Esophagus muscularis mucosa (tissue), 4 donors: ENCODE measurements at places on chromosomes 2 and 18. TPM values are rescaled to one million over a fixed set of nuclear protein-coding genes. Genes with fewer than 3 reads are reported as not detected.
A peak's percentile ranks its signal among the peaks of the same experiment; 100 is the strongest.

- peaks cover 94% of the 10 kb centered on the region for H3K27me3 ChIP-seq
- peaks cover 11% of the 10 kb centered on the region for H3K4me1 ChIP-seq
- peak overlapping the region; percentile 66 for H3K27ac ChIP-seq
- H3K4me3 ChIP-seq: peak overlapping the region; percentile 63
Observed at GRCh38 chr2:176638167-176639015, 369.1 kb downstream of the MTX2 start.

DNA sequence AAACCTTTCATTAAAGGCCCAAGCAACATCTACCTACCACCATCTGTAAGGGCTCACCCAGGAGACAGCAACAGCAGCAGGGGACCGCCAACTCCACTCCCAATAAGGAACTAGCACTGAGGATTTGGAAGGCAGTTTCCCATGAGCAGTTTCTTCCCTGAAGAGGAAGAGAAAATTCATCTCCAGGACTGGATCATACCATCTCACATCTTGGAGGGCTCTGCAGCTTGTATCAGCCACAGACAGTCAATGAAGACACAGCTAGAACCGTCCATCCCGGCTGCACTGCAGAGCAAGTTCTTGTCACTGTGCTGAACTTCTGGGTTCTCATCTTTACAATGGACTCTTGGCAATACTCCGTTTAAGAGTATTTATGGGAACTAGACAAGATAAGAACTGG is 2.8 kb upstream of the GYPC start:
- no peaks in the 10 kb centered on the region for H3K27me3 ChIP-seq
- no peaks in the 10 kb centered on the region for H3K36me3 ChIP-seq
- no peak overlapping the region for H3K27ac ChIP-seq
- DNase-seq: peak; percentile 86
- peaks cover 27% of the 10 kb centered on the region for H3K4me1 ChIP-seq

- peaks cover 6% of the 10 kb centered on the region for H3K4me1 ChIP-seq
- H3K27me3 ChIP-seq: no peaks in the 10 kb centered on the region
- no peak for DNase-seq
Observed at GRCh38 chr2:188610827-188611226, 319.2 kb downstream of the GULP1 start.

GRCh38 chr2:19576411-19576810 is 218.0 kb upstream of the OSR1 start:
- DNase-seq: no peak
- no peaks in the 10 kb centered on the region for H3K27me3 ChIP-seq
- no peak overlapping the region for H3K4me3 ChIP-seq
- no peaks in the 10 kb centered on the region for H3K36me3 ChIP-seq
- peaks cover 27% of the 10 kb centered on the region for H3K4me1 ChIP-seq

DNA sequence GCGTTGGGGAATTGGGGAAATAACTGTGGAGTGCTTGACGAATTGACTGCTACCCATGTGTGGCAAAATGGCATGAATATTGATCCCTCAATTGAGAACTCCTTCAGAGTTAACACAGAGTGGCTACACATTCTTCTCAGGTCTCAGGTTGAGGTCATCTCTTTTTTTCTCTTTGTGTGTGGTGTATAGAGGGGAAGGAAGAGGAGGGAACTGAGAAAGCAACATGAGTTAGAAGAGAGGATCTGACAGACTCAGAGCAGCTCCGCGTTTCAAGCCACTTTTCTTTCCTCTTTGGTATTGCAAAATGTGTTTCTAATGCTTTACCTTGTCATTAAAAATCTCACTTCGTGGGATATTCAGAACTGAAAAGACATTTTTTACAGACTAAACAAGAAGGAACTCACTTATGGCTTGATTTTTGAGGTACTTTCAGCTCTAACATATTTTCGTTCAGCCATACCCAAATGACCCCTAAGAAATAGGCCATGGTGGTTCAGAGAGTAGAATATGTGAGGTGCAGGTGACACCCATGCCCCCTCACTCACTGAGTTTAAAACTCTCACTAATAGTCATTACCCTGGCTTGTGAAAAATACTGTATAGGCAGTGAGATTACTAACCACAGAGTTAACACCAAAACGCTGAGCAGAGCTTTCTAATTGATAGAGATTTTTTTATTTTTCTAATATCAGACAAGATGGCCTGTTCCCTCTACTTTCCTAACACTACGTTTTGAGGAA is 22.5 kb downstream of the STAT4 start:
- no peak for DNase-seq
- no peaks in the 10 kb centered on the region for H3K27me3 ChIP-seq
- H3K27ac ChIP-seq: no peak overlapping the region
- H3K36me3 ChIP-seq: no peaks in the 10 kb centered on the region

GRCh38 chr2:68519236-68519635 is 51.9 kb downstream of the APLF start:
- no peak overlapping the region for H3K4me3 ChIP-seq
- H3K27me3 ChIP-seq: no peaks in the 10 kb centered on the region
- no peaks in the 10 kb centered on the region for H3K4me1 ChIP-seq
- DNase-seq: no peak

GRCh38 chr18:64972545-64972944 is 778.3 kb upstream of the CDH7 start:
- H3K27me3 ChIP-seq: no peaks in the 10 kb centered on the region
- DNase-seq: no peak
- no peaks in the 10 kb centered on the region for H3K4me1 ChIP-seq
- no peaks in the 10 kb centered on the region for H3K36me3 ChIP-seq
- H3K27ac ChIP-seq: no peak overlapping the region
- H3K4me3 ChIP-seq: no peak overlapping the region

NYAP2 gene
- not detected for total RNA-seq

LIPG gene
- total RNA-seq: 1.3 TPM

GRCh38 chr2:73994178-73994831 is 9.6 kb downstream of the TET3 start:
- no peak for DNase-seq
- no peak overlapping the region for H3K4me3 ChIP-seq
- no peaks in the 10 kb centered on the region for H3K27me3 ChIP-seq
- H3K36me3 ChIP-seq: no peaks in the 10 kb centered on the region
- no peak overlapping the region for H3K27ac ChIP-seq

DNA sequence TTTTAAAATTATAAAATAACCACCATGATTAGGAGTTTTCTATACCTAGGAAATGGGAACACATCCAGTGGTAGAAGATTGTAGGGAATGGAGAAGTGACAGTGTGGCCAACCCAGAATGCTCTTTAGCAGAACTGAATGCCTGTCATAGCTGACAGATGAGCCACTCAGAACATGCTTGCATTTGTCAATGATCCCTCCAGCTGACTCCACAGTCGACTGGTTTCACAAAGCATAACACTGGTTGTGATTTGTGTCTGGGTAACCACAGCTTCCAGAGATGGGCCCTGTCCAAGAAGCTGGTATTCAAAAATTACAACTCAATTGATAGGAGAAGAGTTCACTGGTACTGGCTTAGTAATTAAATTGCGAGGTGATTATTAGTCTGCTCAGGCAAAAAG is 9.0 kb upstream of the CTIF start:
- H3K4me3 ChIP-seq: no peak overlapping the region
- no peaks in the 10 kb centered on the region for H3K27me3 ChIP-seq
- no peaks in the 10 kb centered on the region for H3K36me3 ChIP-seq
- no peak overlapping the region for H3K27ac ChIP-seq
- no peak for DNase-seq

GRCh38 chr18:58955001-58955400 is 90.3 kb downstream of the ZNF532 start:
- H3K27me3 ChIP-seq: no peaks in the 10 kb centered on the region
- peaks cover 5% of the 10 kb centered on the region for H3K36me3 ChIP-seq
- H3K4me3 ChIP-seq: no peak overlapping the region
- no peak overlapping the region for H3K27ac ChIP-seq
- no peak for DNase-seq
- peaks cover 6% of the 10 kb centered on the region for H3K4me1 ChIP-seq

DNA sequence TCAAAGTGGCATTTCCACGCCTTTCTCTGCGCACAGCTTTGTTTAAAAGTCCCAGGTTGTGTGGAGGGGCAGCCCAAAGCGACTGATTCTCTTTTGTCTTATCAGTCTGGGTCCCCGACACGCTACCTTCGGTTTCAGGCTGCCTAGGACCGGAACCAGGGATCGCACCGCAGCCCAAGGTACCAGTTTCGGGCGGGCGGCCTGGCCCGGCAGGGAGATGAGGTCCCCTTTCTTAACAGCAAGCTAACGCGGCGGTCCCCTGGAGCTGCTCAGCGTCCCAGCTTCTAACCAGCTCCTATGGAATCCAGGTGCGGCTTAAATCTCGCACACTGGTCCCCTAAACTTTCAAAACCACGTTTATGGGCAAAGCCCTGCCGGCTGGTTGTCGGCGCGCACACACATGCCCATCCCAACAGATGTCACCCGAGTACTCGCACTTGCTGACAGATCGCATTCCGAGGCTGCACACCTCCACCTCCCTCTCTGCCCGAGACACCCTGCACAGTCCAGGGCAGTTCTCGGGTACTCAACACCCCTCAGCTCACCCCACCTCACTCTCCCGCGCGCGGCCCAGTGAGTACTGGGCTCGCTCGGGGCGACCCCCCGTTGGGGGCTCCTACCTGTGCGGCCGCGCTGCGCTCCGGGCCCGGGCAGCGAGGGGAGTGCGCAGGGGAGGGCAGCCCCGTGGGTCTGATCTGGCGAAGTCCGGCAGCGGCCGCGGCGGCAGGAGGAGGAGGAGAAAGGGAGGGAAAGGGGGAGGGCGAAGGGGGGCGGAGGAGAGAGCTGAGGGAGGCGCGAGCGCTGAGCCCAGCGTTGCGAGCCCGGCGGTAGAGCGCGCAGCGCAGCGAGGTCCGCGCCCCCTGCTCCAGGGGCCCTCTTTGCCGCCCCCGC is at the start of gene EFEMP1:
Gene EFEMP1 (minus strand): TSS at position 692 of the 891 bp plus-strand sequence. CDS start 1,342 bp downstream, outside the sequence.
- no peaks in the 10 kb centered on the region for H3K4me1 ChIP-seq
- peak within 1 kb of the TSS; percentile 56 for H3K4me3 ChIP-seq
- DNase-seq: no peak
- peaks cover 6% of the 10 kb centered on the region for H3K27me3 ChIP-seq
- peak within 1 kb of the TSS; percentile 64 for H3K27ac ChIP-seq

- DNase-seq: peak; percentile 37
- no peak overlapping the region for H3K4me3 ChIP-seq
Observed at GRCh38 chr18:22433956-22434355, 16.2 kb upstream of the CTAGE1 start.

DNA sequence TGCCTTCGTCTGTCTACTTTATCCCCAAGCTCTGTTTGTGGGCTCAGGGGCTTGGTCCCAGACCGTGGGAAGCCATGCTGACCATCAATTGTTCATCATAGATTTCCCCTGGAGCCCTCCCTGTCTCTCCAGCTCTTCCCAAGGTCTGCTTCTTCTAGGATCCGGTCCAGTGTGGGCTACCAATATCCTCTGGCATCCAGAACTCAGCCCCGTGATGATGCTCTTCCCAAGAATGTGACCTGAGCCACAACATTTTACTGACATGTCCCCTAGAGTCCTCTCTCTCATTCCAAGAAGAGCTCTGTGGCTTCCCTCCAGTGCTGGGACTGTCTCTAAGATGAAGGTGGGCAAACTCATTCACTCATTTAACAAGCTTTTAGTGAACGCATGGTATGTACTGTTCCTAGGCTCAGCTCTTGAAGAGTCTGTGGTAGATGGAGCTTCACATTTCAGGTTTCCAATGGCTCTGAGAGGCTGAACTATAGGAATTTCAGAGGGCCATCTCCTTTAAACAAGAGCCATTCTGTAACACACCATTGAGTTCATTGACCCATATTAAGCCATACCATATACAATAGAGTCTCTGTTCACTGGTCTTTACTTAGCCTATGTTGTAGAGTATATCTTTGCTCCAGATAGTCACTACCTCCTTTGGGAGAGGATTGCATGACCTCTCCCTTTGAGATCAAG is 142.0 kb upstream of the APCDD1 start:
- H3K36me3 ChIP-seq: no peaks in the 10 kb centered on the region
- no peaks in the 10 kb centered on the region for H3K27me3 ChIP-seq
- no peak overlapping the region for H3K27ac ChIP-seq
- no peak for DNase-seq
- H3K4me3 ChIP-seq: no peak overlapping the region
- H3K4me1 ChIP-seq: no peaks in the 10 kb centered on the region

- H3K27ac ChIP-seq: no peak overlapping the region
- H3K4me1 ChIP-seq: no peaks in the 10 kb centered on the region
- no peaks in the 10 kb centered on the region for H3K27me3 ChIP-seq
Observed at GRCh38 chr2:64179582-64180321, 35.5 kb upstream of the PELI1 start.

DNA sequence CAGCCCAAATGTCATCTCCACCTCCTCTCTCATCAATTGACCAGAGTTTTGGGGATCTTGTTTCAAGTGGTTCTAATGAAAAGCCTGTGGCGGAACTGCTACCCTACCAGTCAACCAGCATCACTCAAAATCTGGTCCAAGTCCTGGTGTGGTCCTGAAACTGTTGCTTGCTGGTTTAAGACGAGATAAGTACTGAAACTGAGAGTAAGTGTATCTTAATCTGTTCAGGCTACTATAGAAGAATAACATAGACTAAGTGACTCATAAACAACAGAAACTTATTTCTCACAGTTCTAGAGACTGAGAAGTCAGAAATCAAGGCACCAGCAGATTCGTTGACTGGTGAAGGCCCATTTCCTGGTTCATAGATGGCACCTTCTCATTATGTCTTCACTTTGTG is 879 bp upstream of the GALNT5 start:
- peaks cover 19% of the 10 kb centered on the region for H3K4me1 ChIP-seq
- H3K36me3 ChIP-seq: no peaks in the 10 kb centered on the region
- H3K27ac ChIP-seq: no peak overlapping the region
- H3K27me3 ChIP-seq: no peaks in the 10 kb centered on the region
- no peak for DNase-seq
- H3K4me3 ChIP-seq: no peak overlapping the region

DNA sequence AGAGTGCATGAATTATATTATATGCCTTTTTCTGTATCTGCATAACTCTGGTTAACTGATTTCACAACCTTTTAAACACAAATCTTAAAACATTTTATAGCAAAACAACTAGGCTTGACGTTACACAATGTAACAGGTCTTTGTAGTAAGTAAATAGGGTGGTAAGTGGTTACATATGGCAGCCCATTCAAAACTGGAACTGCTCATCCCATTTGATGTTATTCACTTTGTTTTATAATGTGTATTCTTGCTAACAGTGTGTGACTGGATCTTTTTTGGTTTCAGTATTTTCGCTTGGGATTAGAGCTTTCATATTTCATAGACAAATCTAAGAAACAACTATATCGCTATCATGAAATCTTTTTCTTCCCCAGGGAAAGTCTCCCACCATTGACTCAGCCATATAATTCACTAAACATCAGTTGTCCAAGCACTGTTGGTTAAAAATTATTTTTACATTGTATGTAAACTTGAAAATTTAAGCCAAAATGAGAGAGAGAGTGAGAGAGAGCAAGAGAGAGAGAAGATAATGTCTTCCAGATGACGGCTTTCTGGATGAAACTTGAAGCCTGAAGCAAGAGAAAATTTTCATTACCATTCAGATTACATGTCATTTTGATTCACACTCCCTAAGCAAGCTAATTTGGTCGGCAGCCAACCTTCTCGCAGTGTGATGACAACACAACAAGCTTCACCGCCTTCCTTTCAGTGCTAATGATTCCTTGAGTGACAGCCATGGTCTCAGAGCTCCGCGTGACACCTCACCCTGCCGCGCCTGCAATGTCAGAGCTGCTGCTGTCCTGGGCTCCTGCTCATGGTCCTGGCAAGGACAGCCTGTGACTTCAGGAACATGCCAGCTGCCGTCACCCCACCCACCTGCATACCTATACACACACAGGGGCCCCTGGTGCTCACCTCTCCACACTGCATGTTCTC is 946.9 kb upstream of the SOX11 start:
- no peak overlapping the region for H3K4me3 ChIP-seq
- H3K4me1 ChIP-seq: no peaks in the 10 kb centered on the region
- no peak for DNase-seq
- H3K27ac ChIP-seq: no peak overlapping the region
- no peaks in the 10 kb centered on the region for H3K36me3 ChIP-seq

- peaks cover 53% of the 10 kb centered on the region for H3K27me3 ChIP-seq
- DNase-seq: no peak
- H3K36me3 ChIP-seq: no peaks in the 10 kb centered on the region
- H3K4me3 ChIP-seq: no peak overlapping the region
Observed at GRCh38 chr2:45011621-45012602, 2.7 kb upstream of the SIX2 start.

DARS1 gene
- total RNA-seq: 98.8 TPM

VAMP5 gene
- 50.7 TPM for total RNA-seq
